CD4-positive, alpha-beta T cell treated with Interleukin-6 at 100 ng/mL for 8 hours (primary cell): ENCODE measurements at places on chromosomes 13 and 19.

DNA sequence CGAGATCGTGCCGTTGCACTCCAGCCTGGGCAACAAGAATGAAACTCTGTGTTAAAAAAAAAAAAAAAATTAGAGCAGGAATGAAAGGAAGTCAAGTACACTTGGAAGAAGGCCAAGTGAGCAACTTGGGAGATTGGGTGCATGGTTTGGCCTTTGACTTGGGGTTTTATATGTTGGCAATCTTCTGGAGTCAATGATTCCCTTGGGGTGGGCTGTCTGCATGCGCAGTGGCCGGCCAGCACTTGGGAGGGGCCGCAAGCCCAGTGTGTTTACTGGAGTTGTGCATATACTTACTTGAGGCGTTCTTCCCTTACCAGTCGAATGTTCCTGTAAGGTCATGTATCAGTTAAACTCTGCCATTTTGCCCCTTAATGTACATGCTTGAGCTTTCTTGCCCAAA, 103.9 kb downstream of the FAM216B start:
- DNase-seq = no peak

DNA sequence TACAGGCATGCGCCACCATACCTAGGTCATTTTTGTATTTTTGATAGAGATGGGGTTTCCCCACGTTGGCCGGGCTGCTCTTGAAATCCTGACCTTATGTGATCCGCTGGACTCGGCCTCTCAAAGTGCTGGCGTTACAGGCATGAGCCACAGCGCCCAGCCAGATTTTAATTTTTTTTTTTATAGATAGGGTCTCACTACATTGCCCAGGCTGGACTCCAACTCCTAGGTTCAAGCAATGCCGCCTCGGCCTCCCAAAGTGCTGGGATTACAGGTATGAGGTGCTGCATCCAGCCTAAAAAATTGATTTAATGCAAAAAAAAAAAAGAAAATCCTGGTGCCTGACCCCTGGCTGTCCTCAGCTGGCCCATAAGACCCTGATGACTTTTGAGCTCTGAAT, 24.9 kb upstream of the CERS4 start:
- DNase-seq = no peak

GRCh38 chr19:50152578-50152977, 10.5 kb downstream of the IZUMO2 start:
- no peak for DNase-seq

- DNase-seq = no peak
These were observed at the start of gene CACNG6 for GRCh38 chr19:53991224-53992113. Gene CACNG6 (plus strand): TSS chr19:53991637. CDS start chr19:53992878, 1,241 bp downstream.

- no peak for DNase-seq
These were observed 10.7 kb upstream of the KPTN start for GRCh38 chr19:47494729-47495128.

DNA sequence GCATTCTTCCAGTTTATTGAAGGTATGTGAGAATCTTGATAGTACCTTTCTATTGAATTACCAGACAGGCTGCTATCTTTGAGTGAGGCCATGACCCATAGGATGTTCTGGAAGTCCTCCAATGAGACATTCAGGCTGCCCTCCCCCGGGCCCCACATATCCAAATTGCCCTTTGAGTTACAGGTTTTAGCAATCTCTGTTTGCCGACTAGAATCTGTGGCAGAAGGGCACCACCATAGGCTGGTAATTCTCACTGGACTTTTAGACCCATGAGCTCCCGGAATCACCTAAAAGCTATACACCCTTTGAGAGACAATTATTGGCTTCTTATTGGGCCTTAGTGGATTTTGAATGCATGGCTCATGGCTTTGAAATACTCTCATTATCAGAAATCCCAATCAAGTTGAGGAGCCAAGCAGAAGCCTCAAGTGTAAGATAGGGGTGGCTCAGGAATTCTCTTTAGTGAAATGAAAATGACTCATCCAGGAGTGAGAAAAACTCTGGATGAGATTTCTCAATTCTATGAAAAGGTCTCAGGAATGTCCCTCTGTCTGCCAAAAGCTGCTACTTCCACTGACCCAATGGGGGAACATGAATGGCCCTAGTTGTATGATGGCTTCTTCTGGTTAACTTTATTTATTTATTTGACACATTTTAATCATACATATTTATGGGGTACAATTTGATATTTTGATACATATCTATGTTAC, 172.1 kb upstream of the CSNK1A1L start:
- DNase-seq = no peak

- no peak for DNase-seq
These were observed 11.2 kb downstream of the HAS1 start for GRCh38 chr19:51712461-51713081.

DNA sequence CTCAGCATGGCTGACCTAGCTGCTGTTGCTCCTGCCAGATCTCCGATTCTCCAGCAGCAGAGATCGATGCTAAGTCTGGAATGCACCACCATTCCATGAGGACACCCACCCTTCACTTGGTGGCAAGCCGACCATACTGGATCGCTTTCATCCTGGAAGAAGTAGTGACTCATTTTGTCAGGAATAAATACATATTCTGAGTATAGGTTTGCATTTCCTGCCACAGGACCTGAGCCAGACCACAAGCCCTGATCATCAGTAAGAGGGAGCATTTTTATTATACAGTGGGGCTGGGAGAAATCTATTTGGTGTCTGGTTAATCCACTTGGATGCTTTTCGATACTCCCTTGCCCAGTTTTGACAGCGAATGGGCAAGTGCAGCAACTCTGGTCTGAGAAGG, 10.9 kb upstream of the KCTD15 start:
- no peak for DNase-seq

- DNase-seq = no peak
These were observed 6.1 kb downstream of the CIC start for GRCh38 chr19:42275103-42275502.

DNA sequence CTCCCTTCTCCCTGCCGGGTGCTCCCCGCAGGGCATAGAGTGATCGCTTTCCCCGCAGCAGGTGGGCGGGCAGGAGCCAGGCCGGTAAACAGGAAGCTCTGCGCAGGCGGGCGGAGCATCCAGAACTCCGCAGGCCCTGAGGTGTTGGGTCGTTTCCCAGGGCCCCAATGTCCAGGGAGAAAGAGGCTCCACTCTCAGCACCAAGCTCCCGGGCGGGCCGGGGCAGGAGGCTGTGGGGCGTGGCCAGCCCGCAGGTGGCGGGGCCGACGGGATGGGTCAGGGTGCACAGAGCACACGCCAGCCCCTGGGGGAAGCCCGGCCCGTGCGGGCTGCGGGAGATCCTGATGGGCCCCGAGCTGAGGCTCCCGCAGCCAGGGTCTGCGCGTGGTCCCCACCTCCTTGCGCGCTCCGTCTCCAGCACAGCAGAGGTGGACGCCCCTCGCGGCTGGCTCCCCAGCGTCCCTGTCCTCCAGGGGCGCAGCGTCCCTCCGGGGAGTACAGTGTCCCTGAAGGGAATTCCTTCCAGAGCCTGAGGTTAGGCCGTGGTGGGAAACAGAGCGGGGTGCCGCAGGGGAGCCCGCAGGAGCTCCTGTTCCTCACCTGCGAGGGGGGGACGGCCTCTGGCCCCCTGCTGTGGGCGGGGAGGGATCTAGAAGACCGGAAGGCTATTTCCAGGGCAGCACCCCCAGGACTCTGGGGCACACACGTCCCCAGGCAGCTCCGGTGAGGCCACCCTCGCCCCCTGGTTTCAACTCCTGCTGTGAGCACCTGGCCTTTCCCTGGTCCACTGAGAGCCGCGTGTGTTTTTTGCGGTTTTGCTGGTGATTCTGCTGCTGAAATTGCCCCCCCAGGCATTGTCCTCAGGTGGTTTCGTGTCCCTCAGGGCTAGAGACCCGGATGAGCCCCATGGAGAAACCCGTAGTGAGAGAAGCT, 12.2 kb downstream of the PIP5K1C start:
- DNase-seq = peak; percentile 49

GRCh38 chr13:21529146-21529893, 70.2 kb upstream of the ZDHHC20 start:
- DNase-seq = no peak

DNA sequence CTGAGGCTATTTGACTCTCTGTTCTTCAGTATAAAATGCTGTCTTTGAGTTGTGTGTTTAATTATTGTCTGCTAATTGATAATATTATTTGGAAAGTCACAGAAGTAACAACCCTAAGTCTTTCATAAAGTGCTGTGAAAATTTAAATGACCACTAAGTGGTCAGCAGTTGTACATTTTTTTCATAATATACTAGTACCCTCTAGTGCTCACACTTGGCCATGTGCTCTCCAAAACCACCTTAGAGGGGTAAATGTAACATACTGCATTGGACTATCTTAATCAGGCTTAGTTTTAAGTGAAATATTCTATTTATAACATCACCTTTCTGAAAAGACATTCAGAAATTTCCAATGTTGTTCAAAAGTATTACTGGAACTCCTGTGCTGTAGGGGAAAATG, 745.3 kb downstream of the GPC5 start:
- DNase-seq = no peak

DNA sequence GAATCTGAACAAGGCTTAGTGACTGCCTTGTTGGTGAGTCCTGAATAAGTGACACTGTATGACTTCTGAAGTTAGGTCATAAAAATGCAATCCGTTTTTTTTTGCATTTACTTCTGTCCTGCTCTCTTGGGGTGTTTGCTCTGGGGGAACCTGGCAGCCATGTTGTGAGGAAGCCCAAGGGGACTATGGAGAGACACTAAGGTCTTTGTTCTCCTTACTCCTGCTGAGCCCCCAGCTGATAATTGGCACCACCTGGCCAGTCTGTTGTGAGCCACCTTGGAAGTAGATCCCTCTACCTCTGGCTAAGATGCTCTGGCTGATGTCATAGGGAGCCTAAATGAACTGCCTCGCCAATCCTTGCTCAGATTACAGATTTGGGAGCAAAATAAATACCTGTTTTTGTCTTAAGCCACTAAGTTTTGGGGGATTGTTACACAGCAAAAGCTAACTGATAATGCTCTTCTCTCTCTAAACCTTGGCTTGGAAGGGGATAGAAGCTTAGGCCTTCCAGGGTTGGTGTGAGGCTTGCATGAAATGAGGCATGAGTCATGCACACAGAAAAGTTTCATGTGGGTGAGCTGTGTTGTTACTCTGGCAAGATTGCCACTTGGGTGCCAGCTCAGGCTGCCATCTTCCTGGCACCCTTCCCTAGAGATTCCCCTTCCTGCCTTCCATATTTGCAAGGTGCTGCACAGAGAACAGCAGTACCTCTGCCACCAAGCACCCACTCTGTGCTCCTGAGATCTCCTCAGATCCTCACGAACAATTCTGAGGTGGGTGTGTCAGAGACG, 10.1 kb downstream of the TUBB4A start:
- no peak for DNase-seq

DNA sequence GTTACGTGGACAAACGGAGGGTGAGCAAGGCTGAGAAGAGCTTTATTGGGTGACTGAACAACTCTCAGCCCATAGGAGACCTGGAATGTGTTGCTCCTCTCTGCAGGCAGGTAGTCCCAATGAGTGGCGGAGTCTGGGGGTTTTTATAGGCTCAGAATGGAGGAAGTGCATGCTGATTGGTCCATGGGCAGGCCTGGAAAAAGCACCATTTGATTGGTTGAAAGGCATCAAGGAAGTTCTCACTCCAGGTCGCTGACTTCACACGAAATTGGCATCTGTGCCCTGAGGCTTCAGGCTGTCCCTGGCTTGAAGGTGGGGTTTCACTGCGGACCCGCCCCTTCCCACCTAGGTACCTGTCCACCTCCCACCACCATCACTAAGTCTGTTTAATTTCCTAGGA, 65.4 kb downstream of the SPATA13 start:
- DNase-seq = no peak

DNA sequence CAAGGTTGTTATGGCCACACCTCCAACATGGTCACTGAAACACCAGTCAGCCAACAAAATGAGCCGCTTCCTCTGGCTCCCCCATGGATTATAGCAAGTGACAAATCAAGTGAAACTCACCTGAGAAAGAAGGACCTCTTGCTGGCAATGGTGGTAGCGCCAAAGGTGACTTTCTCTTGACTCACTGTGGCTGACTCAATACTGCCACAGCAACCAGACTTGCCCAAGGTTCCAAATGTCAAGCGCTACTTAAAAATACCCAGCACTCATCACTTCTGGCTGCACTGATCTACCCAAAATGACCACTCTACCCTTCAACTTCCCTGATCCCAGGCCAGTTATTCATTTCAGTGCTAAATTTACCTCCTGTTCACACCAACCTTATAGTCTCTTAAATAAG, 495.5 kb downstream of the FOXO1 start:
- no peak for DNase-seq

DNA sequence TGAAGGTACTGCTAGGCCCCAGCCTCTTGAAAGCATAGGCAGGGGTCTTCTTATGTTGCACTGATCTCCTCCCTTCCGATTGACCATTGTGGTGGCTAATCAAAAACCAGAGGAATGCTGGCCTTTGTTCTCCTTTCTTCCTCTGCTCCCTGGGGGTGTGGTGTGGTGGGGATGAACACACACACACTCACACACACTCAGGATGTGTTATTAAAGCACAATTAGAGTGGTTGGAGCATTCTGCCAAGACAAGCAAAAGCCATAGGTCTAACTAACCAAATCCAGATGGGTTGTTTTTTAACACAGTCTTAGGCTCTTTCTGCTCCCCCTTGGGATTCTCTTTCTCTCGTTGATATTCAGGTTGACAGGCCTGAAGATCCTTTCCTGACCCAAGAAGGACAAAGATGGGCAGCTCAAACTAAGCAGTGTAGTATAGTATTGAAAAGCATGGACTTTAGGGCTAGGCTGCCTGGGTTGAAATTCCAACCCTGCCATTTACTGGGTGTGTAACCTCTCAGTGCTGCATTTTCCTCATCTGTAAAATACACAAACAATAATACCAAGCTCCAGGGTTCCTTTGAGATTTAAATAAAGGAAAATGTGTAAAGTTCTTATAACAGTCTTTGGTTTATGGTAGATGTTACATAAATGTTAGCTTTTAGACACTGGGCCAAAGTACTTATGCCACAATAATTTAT, 25.5 kb upstream of the DGKH start:
- DNase-seq = no peak

DNA sequence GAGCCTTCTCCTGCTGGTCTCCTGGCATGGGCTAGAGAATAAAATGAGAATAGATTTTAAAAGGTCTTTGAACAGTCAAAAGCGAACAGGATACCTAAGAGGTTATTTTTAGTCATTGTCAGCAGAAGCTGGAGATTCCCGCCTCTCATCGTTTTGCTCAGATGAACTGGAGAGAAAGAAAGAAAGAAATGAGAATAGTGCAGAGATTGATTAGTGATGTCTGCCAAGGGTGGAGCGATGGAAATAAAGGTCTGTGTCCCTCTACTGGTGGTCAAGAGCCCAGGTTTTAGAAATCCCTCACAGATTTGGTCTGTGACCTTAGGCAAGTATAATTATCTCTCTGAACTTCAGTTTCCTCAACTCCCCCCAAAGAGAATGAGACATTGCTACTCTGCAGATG, 5.3 kb downstream of the NCAN start:
- no peak for DNase-seq

- DNase-seq = no peak
These were observed 2.6 kb downstream of the NAPSA start for GRCh38 chr19:50362656-50363424.

GRCh38 chr13:52187029-52187423, 27.6 kb upstream of the NEK3 start:
- no peak for DNase-seq

- DNase-seq = no peak
These were observed 81.6 kb downstream of the ESD start for GRCh38 chr13:46715363-46715762.

- peak; percentile 25 for DNase-seq
These were observed 557 bp downstream of the PSPC1 start for GRCh38 chr13:19782049-19782726.

GRCh38 chr13:43522788-43523187, 264.0 kb downstream of the ENOX1 start:
- no peak for DNase-seq
